ENCODE measurements at places on chromosomes 12 and 14. TPM values are rescaled to one million over a fixed set of nuclear protein-coding genes. Genes with fewer than 3 reads are reported as not detected.

The RILPL2 gene
- total RNA-seq: 1.9 TPM

The MYH6 gene
- total RNA-seq: 0.30 TPM

The NUP37 gene
- 20.4 TPM for total RNA-seq

The NR2C1 gene
- 52.2 TPM for total RNA-seq

The MYF6 gene
- total RNA-seq: 9.8 TPM

The ZBTB25 gene
- 8.8 TPM for total RNA-seq

The SMCO3 gene
- total RNA-seq: 0.39 TPM
